ENCODE measurements at places on chromosomes 7 and 10.

GRCh38 chr10:75187961-75188426 is 22.6 kb upstream of the VDAC2 start:
- peak; percentile 77 for DNase-seq

GRCh38 chr7:100983451-100984187 is 14.3 kb downstream of the MUC12 start:
- DNase-seq = no peak

GRCh38 chr7:50356212-50356944 is 51.9 kb downstream of the IKZF1 start:
- no peak for DNase-seq

DNA sequence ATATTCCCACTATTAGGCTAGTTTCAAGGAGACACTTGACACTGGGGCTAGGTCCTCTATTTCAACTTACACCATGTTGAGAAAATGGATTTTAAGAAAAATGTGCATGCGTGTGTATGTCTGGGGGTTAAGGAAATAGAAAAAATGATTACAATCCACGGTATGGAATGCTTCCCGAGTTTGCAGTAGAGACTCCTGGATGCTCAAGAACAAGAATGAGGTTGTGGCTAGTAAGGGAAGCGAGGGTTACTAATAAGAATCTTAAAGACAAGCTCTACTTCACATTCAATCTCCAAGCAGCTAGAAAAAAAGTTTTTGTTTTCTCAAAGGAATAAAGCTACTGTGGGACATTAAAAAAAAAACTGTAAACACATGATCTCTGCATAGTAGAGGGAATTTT is 54.7 kb downstream of the ANK3 start:
- DNase-seq = no peak

GRCh38 chr10:86652361-86653202 is 1.8 kb upstream of the OPN4 start:
- DNase-seq = no peak

- DNase-seq = no peak
Measured at GRCh38 chr10:103291588-103291987, 14.7 kb downstream of the INA start.

- DNase-seq = no peak
Measured at GRCh38 chr7:41148521-41148951, 554.4 kb downstream of the INHBA start.

DNA sequence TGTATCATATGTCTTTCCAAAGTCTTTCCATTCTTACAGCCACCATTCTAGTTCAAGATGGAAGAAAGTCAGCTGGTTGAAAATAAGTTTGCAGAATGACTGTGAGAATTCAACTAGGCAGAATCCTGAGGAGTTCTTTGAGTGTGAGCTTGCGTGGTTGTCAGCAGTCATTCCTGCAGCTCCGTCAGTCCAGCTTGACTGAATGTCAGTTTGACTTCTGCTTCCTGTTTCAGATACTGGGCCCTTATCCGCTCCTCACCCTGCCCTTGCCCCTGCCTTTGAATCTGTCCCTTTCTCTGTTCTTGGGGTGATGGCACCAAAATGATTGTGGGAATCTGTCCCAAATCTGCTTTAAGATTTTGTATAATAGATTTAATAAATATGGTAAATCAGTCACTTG is 27.8 kb downstream of the SLC26A5 start:
- DNase-seq = no peak

DNA sequence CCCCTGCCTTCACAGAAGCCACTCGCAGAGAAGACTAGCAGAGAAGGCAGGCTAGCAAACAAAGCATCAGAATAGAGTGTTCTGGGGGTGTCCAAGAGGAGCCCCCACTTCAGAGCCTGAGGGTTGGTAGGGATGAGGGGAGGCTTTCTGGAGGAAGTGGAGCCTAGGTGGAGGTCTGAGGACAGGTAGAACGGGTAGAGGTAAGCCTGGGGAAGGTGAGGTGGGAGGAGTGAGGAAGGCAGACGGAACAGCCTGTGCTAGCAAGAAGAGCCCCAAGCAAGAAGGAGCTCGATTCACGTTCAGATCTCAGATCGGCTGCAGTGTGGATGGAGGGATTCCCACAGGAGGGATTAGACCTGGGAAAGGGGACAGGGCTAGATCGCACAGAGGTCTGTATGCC is 66.0 kb upstream of the DUSP5 start:
- DNase-seq = no peak
